PC-9 (cell line): ENCODE measurements at places on chromosomes 7 and 10. TPM values are rescaled to one million over a fixed set of nuclear protein-coding genes. Genes with fewer than 3 reads are reported as not detected.

- no peak for DNase-seq
These were observed 57.1 kb downstream of the CHRM2 start for GRCh38 chr7:136925556-136925955.

DNA sequence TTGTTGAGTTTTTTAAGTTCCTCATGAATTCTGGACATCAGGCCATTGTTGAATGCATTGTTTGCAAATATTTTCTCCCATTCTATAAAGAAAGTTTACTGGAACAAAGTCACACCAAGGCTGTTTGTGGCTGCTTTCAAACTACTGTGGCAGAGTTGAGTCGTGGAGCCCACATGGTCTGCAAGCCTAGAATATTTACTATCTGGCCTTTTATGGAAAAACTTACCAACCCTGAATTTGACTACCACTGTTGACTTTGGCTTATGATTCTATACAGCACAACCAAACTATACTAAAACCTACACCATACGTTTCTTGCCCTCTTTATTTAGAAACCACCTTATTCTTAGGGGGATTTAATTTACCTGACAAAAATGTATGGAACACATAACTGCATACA is 239.1 kb downstream of the KCNMA1 start:
- no peak for DNase-seq

DNA sequence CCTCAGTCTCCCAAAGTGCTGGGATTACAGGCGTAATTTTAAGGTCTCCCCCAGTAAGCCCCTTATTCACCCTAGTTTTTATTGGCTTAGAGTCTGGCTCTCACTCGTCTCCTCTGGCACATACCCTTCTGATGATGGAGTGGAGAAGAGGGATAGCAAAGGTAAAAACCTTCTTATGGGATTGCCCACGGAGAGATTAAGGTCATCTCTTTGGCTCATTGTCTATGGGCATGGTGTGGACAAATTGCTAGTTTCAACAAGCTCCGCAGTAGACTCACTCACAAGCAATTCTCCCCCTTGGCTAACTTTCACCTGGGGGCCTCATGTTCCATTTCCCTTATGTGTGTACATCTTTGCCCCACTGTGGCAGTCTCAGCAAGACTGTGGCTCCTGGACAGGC is 22.4 kb upstream of the TSGA13 start:
- no peak for DNase-seq

- peak; percentile 53 for DNase-seq
These were observed 811 bp upstream of the ARHGAP12 start for GRCh38 chr10:31929261-31930022.

DNA sequence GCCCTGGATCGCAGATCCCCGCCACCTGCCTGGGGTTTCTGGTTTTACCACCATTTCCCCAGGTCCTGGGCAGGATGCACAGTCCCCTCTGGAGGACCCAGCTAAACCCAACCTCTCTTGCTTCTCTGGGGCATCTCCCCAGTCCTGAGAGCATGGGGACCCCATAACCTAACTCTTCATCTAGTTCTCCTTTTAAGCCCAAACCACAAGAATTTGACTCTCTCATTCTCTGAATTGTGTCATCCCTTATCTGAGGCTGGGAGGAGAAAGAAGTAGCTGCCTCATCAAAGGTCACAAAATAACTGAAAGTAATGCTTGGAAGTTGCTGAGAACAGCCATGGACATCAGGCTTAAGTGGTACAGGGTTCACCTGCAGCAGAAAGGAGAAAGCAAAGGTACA is 159.9 kb downstream of the FGFR2 start:
- no peak for DNase-seq

DNA sequence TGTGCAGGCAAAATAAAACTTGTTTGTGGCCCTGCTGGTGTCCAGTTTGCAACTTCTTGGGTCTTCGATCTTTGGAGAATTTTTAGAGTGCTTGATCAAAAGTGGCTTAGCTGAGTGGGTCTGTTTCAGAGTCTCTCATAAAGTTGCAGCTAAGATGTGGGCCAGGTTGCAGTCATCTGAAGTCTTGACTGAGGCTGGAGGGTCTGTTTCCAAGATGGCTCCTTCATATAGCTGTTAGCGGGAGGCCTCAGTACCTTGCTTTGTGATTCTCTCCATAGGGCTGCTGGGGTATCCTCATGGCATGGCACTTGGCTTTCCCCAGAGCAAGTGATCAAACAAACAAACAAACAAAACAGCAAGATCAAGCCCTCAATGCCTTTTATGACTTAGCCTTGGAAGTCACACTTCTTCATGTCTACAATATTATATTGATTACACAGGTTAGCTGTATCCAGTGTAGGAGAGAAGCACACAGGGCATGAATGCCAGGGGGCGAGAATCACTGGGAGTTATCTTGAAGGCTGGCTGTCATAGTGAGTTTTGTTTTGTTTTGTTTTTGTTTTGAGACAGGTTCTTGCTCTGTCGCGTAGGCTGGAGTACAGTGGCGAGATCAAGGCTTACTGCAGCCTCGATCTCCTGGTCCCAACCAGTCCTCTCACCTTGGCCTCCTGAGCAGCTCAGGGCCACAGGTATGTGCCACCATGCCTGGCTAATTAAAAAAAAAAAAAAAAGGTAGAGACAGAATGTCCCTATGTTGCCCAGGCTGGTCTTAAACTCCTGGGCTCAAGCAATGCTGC is 10.2 kb downstream of the CYP26A1 start:
- DNase-seq, result no peak

DNA sequence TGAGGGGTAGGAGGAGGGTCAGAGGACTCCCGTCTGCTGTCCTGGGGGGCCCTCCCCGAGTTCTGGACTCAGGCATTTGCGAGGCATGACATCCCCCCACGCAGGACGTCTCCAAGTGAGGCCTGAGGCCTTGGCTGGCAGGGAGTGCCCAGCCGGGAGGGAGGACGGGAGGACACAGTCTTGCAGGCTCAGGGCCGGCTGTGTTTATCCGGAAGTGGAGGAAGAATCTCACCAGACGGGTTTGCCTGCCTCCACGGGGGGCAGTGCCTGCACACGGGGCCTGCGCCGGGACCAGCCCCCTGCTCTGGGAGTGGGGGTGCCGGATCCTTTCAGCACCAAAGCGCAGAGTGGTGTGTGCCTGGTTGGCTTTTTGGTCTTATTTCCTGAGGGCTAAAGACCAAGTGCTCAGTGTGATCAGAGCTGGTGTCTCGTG is 10.9 kb downstream of the PWWP2B start:
- peak; percentile 89 for DNase-seq

- no peak for DNase-seq
These were observed 108.8 kb downstream of the SMURF1 start for GRCh38 chr7:99034932-99035722.

- DNase-seq, result no peak
These were observed 56.4 kb upstream of the PRSS58 start for GRCh38 chr7:142314281-142314680.

Gene CACUL1
- 49.4 and 62.5 TPM in 2 replicates for total RNA-seq

Gene SPDYE8
- not detected in 2 replicates for total RNA-seq

Gene CPXM2
- not detected in 2 replicates for total RNA-seq
